Activated naive CD8-positive, alpha-beta T cell treated with anti-CD3 and anti-CD28 coated beads, Interleukin-2, amount 50 U/mL, for 24 hours (primary cell): ENCODE measurements at places on chromosomes 3 and 15.
A peak's percentile ranks its signal among the peaks of the same experiment; 100 is the strongest.

- H3K4me3 ChIP-seq, result peak overlapping the region; percentile 57
- no peaks in the 10 kb centered on the region for H3K27me3 ChIP-seq
- peak; percentile 19 for DNase-seq
Measured at GRCh38 chr3:71721651-71722157, 3.5 kb downstream of the EIF4E3 start.

DNA sequence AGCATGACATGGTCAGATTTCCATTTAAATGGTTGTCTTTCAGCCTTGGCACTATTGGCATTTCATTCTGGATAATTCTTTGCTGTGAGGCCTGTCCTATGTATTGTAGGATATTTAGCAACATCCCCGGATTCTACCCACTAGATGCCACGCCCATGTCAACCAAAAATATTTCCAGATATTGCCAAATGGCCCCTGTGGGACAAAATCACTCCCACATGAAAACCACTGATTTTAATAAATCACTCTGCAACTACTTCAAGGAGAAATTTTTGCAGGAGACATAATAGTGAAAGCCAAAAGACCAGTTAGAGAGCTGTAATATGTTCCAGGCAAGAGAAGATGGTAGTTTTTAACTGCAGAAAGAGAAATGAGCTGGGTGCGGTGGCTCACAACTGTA, 55.9 kb upstream of the RARB start:
- no peaks in the 10 kb centered on the region for H3K36me3 ChIP-seq
- H3K4me3 ChIP-seq, result no peak overlapping the region
- H3K27me3 ChIP-seq, result no peaks in the 10 kb centered on the region
- no peak for DNase-seq
- no peaks in the 10 kb centered on the region for H3K4me1 ChIP-seq
- no peak overlapping the region for H3K27ac ChIP-seq

GRCh38 chr3:38171622-38172021, 6.3 kb downstream of the OXSR1 start:
- H3K36me3 ChIP-seq, result peaks cover 13% of the 10 kb centered on the region
- no peak for DNase-seq
- H3K27ac ChIP-seq, result no peak overlapping the region
- H3K4me3 ChIP-seq, result no peak overlapping the region
- H3K27me3 ChIP-seq, result no peaks in the 10 kb centered on the region

DNA sequence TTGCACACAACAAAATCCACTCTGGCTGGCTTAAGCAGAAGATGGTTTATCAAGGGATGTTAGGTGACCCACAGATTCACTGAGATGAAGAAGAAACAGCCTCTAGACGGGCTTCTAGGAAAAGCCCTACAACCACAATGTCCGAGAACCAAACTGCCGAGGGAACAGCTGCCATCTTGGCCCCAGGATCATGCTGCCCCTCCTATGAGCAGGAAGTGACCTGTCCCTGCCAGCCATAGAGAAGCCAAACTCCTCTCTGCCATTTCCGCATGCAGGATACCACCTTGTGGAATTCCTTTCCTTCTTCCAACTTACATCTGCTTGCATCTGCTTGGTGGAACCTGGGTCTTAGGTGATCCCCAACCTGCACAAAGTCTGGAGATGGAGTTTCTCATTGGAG, 11.4 kb upstream of the POMGNT2 start:
- no peak overlapping the region for H3K4me3 ChIP-seq
- H3K36me3 ChIP-seq, result no peaks in the 10 kb centered on the region
- peaks cover 5% of the 10 kb centered on the region for H3K27me3 ChIP-seq
- H3K27ac ChIP-seq, result no peak overlapping the region
- DNase-seq, result no peak
- H3K4me1 ChIP-seq, result peaks cover 2% of the 10 kb centered on the region

DNA sequence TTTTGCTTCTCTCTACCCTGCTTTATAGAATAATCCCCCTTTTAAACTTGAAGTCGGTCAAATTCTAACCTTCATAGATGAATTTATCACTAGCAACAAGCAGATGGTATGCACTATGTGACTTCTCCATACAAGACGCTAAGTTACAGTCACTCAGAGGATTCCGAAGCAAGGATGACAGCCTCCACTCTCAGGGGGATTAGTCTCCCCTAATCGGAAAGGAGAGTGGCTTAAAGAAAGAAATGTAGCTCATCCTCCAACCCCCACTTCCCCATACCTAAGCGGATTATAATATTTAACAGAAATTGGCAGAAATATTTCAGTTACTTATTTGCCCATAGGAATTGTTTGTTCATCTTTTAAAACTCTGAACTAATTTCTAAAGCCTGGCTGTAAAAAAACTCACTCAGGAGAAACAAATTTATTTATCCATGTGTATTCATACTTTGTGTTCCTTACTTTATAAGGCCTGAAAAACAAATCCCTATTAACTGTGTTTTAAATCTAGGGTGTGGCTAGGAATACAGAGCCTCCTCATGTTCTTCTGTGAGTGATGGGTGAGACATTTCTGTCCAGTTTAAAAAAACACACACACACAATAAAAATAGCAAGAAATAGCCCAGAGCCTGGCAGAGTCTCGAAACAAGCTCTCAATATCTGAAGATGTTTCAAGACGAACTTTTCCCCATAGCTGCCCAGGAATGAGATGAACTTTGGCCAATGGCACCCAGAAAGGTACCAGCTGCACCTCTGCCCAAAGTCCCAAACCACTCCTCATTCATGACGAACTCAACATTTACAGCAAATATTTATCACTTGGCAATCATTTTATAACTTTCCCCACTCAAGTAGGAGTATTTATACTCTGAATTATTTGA, 18.7 kb downstream of the SIAH2 start:
- no peak overlapping the region for H3K4me3 ChIP-seq
- DNase-seq, result no peak
- peaks cover 95% of the 10 kb centered on the region for H3K4me1 ChIP-seq
- no peaks in the 10 kb centered on the region for H3K27me3 ChIP-seq

DNA sequence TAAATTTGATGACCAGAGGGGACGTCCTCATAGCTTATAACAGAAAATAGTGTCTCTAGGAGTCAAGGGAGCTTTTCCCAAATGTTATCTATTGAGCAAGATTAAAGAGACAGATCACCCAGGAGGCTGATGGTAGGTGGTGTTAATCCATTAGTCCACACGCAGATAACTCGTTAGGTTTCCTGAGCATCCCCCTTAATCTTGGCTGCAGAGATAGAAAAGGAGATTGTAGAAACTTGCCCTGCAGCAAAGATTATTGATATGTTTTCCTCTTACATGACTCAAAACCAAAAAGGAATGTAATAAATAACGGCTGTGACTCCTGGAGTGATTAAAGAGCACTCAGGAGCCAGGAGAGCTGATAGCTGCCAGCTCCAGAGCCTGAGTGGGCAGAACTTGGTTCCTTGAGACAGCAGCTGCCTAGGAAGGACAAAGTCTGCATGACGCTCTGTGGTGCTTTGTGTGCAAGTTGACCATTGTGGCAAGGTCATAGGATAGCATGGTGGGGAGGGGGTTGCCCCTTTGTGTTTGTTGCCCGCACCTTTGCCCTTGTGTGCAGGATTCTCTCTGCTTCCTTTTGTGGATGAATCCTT, 234.8 kb downstream of the PTPRG start:
- H3K4me3 ChIP-seq, result no peak overlapping the region
- no peaks in the 10 kb centered on the region for H3K4me1 ChIP-seq
- H3K27ac ChIP-seq, result no peak overlapping the region
- no peaks in the 10 kb centered on the region for H3K36me3 ChIP-seq
- no peak for DNase-seq
- H3K27me3 ChIP-seq, result peaks cover 5% of the 10 kb centered on the region

DNA sequence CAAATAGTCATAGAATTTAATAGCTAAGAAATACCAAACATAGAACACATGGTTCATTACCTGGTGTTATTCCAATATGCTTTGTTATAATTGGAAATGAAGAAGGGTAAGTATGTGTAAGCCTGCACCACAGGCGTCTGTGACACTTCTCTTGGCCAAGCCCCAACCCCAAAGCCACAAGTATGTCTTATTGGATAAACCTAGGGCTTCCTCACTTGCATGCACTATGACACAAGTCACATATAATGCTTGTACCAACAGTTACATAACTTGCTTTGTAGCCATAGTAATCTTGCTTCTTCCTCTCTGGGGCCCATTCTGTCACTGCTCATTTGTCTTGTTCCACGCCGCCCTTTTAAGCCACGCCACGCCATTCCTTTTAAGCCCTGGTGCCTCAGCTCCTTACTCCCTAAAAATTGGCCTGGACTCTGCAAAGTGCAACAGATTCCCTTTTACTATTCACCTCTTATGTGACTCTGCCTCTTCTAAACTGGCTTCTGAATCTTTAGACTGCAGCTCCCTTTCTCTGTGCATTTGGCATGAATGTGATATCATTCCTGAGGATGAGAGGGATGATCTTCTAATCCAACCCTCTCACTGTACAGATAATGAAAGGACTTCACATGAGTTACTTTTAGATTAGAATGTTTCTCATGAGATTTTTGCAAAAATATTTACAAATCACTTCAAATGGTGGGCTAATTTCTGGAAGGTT, 48.1 kb upstream of the EPHA3 start:
- H3K4me3 ChIP-seq, result no peak overlapping the region
- no peaks in the 10 kb centered on the region for H3K36me3 ChIP-seq
- DNase-seq, result no peak
- H3K27me3 ChIP-seq, result no peaks in the 10 kb centered on the region
- no peaks in the 10 kb centered on the region for H3K4me1 ChIP-seq

GRCh38 chr15:71252044-71252739, 136.9 kb downstream of the THSD4 start:
- DNase-seq, result no peak
- no peaks in the 10 kb centered on the region for H3K27me3 ChIP-seq

DNA sequence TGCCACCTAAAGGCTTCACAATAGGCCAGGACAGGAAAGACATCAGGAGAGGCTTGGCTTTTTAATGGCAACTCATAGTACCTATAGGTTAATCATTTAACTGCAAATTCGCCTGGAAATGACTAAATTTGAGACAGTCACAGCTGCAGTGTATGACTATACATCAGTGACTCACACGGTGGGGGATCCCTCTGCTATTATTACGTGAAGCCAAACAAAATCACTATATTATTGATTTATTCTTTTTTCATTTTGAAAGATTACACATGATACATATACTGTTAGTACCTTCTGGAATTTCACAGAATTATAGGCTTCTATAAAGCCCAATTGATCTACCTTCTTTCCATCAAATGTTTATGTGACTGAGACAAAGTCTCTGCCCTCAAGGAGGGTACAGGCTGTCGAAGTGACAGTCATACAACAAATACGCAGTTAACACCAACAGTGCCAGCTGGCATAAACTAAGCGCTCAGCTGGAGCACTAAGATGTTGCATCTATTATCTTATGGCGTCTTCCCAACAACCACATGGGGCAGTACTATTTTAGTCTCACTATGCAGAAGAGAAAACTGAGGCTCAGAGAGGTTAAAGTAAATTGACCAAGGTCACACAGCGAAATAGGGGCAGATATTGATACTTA, 82.0 kb upstream of the LMOD3 start:
- H3K36me3 ChIP-seq, result peaks cover 2% of the 10 kb centered on the region
- peaks cover 68% of the 10 kb centered on the region for H3K4me1 ChIP-seq
- peaks cover 1% of the 10 kb centered on the region for H3K27me3 ChIP-seq
- DNase-seq, result no peak
- H3K27ac ChIP-seq, result peak overlapping the region; percentile 91
- H3K4me3 ChIP-seq, result peak overlapping the region; percentile 47

DNA sequence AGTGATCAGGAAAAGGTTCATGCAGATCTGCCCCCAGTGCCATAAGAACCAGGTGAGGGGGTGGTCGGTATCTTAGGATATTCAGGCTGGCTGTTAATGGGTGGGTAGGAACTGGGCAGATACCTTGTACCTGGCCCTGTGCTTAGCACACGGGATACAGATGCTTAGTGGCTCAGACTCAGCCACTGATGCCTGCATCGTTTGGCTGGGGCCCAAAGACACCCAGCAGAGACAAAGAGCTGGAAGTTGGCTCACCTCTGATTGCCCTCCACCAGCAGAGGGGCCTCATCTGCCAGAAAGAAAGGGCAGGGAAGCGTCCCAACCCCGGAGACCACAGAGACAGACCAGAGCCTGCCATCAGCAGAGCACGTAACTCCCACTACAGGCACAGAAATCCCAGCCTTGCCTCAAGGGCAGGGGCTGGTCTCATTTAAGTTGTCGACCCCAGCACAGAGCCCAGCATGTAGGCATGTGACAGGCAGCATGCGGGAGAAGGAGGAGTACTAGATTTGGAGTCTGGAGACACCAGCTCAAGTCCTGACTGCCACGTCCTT, 64.1 kb upstream of the SLC6A1 start:
- H3K36me3 ChIP-seq, result no peaks in the 10 kb centered on the region
- H3K4me3 ChIP-seq, result no peak overlapping the region
- peaks cover 4% of the 10 kb centered on the region for H3K27me3 ChIP-seq
- H3K27ac ChIP-seq, result no peak overlapping the region
- no peak for DNase-seq
- no peaks in the 10 kb centered on the region for H3K4me1 ChIP-seq

DNA sequence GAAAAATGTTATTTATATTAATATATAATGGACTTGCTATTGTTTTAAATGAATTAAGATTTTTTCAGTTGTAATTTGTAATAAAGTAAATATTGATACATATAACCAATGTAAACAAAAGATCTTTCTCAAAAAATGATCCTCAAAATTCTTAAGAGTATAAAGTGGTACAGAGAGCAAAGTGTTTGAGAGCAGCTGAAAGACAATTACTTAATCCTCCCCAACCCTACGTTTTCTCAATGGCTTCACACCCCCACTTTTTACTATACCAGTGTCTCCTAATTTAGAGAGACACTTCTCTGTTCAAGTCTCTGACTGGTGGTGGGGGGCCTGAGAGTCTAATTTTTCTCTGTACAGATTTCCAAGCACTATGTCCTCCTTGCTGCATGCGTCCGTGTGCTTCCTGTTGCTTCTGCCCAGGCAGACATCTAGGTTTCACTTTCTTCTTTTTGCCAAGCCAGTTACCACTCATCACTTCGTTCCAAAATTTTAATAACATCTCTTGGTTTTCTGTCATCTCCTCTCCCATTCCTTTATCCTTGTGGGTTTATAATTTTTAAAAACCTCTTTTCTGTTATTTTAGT, 276.3 kb upstream of the DNAJC19 start:
- no peaks in the 10 kb centered on the region for H3K36me3 ChIP-seq
- H3K4me3 ChIP-seq, result peak overlapping the region; percentile 58
- no peaks in the 10 kb centered on the region for H3K4me1 ChIP-seq
- no peak for DNase-seq
- peaks cover 11% of the 10 kb centered on the region for H3K27me3 ChIP-seq

- H3K27me3 ChIP-seq, result peaks cover 7% of the 10 kb centered on the region
- H3K27ac ChIP-seq, result no peak overlapping the region
- peaks cover 7% of the 10 kb centered on the region for H3K4me1 ChIP-seq
- no peak overlapping the region for H3K4me3 ChIP-seq
- no peaks in the 10 kb centered on the region for H3K36me3 ChIP-seq
Measured at GRCh38 chr3:107861904-107862303, 228.9 kb downstream of the CD47 start.

- H3K27me3 ChIP-seq, result peaks cover 34% of the 10 kb centered on the region
- peak; percentile 73 for DNase-seq
- H3K4me3 ChIP-seq, result no peak overlapping the region
Measured at GRCh38 chr15:80776420-80777045, 2.6 kb upstream of the CEMIP start.
